SHP77 (cell line): ENCODE measurements at places on chromosomes 5 and 9.

DNA sequence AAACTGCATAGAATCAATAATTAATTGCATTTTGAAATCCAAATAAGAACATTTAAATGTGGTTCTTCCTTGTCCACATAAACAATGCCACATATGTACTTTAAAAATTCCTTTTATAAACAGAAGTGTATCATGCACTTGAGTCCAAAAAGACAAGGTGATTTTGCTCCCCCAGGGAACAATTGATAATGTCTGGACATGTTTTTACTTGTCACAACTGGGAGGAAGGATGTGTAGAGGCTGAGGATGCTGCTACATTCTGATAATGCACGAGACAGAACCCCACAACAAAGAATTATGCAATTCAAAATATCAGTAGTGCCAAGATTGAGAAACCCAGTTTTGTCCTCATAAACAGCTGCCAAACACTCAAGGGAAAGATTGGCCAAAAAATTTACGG is 181.1 kb upstream of the ISL1 start:
- DNase-seq: no peak

- no peak for DNase-seq
These were observed 144.6 kb upstream of the SGCD start for GRCh38 chr5:156182174-156182967.

GRCh38 chr9:138100711-138101350 is 223.2 kb downstream of the CACNA1B start:
- no peak for DNase-seq

DNA sequence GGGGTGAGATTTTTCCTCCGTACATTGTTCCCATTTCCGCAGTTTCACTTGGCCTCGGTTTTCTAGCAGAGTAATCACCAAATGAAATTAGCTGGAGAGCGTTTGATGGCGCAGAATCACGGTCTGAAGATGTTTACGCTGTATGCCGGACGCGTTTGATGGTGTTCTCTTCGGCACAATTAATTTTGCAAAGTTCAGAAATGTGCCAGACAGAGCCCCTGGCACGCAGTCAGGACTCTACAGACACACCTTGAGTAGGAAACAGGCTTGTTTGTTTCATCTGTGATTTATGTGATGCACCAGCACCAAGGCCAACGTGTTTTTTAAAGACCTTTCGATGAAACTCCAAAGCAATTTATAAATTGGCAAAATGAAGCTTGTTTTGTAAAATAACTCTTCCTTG is 863 bp upstream of the LIFR start:
- DNase-seq: peak; percentile 56

DNA sequence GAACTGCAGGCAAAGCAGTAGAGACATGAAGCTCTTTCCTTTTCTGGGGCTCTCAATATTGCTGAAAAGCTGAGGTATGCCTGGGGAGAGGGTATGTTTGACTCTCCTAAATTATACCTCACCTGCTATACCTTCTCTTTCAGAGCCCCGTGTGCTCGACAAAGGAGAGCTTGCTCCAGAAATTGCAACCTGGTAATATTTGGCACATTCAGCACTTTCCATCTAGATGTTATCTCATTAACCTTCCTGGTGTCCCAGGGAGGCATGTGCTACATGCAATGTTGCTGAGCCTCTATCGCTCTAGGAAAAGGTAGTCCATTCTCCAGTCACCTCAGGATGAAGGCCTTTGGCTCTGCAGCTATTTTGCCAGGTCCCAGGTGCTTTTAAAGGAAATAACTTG is 78.5 kb upstream of the ZSWIM6 start:
- DNase-seq: no peak

DNA sequence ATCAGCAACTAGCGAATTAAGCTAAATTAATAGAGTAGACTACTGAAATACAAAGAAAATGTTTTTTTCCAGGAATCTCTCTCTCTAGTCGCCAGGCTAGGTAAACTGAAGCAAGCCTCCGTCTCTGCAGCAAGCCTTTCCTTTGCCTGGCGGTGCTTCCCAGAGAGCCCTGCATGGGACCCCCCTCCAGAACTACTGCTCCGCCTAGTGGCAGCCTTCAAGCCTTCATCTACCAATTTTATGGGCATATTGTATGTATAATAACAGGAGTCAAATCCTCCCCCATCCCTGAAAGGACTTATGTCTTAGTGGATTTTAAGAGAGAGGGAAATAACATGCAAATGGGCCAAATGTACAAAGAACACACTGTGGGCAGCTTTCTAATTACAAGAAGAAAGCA is 241.9 kb downstream of the SAXO1 start:
- DNase-seq: no peak

GRCh38 chr5:94445726-94446125 is 172.7 kb downstream of the KIAA0825 start:
- DNase-seq: no peak

GRCh38 chr9:80134487-80134886 is 562.7 kb downstream of the TLE4 start:
- DNase-seq: no peak

DNA sequence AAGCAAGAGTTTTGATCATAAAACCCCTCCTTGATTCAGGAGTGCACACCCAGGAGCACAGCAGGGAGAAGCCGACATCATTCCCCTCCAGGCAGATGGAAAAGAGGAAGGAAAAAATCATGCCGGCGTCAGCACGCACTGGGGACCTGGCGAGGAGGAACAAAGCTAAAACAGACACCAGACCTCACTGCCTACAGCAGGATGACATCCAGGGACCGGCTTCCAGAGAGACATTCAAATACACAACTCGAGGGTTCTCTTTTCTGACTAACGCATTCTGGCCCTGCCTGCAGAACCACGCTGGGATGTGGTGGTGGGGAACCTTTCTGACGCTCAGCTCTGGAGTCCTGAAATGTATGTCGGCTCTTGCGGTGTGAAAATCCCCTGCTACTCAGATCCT is 2.7 kb downstream of the UBAC1 start:
- no peak for DNase-seq

- DNase-seq: no peak
These were observed 28.7 kb downstream of the DHX29 start for GRCh38 chr5:55278778-55279177.

- DNase-seq: no peak
These were observed 12.1 kb downstream of the ADAM19 start for GRCh38 chr5:157563373-157563928.

DNA sequence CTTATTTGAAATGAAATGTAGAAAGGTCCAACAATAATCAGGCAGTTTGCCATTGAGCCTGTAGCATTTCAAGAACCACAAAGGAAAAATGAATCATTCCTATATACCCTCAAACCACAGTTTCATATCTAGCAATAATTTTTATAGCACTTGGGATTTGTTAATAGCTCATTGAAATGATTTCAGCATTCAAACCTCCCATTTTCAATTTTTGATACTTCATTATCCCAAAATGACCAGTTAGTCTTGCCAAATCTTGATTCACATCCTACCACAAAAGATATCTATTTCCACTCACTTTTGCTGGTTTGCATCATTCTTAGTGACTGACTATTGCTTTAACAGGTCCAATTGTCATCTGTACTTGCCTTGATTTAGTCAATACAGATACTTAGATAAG is 790.1 kb downstream of the TLE1 start:
- no peak for DNase-seq

- DNase-seq: no peak
These were observed 211.3 kb upstream of the IRX4 start for GRCh38 chr5:2093859-2094615.

GRCh38 chr9:87537625-87538024 is 40.0 kb downstream of the DAPK1 start:
- DNase-seq: no peak

DNA sequence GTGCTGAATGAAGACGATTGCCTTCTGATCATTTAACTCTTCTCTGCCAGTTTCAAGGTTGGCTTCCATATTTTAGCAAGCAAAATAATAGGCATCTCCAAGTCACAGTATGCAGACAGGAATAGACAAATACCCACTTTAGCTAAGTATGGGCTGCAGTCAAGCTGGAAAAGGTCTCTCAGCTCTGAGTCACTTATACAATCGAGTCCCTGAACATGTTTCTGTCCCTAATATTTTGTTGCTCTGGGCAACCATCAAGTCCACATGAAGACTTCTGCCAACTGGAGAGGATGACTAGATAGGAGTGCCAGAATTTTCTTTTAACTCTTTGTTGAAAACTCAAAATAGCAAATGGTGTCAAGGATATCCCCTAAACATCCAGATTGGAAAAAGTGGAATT is 575.3 kb downstream of the RAB3C start:
- no peak for DNase-seq
